ENCODE measurements at places on chromosomes 1 and 21.

- no peak for DNase-seq
These were observed 287.9 kb downstream of the PLPP3 start for GRCh38 chr1:56291374-56291919.

DNA sequence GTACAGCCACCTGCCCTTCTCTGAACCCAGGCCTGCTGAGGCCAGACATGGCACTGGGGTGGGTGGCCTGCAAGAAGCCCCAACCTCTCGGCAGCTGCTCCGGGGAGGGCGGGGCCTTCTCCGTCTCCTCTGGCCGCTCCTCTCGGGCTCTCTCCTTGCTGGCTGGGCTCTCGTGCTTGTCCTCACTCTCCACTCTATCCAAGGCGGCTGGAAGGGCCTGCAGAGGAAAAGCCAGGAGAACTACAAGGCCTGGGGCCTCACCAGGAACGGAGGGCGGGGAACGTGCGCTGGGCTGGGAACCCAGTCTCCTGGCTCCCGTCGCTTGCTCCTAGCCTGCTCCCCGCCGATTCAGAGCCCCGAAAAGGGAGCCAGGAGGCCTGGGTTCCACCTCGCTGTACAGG lies 59.1 kb downstream of the CHD5 start:
- no peak for DNase-seq

DNA sequence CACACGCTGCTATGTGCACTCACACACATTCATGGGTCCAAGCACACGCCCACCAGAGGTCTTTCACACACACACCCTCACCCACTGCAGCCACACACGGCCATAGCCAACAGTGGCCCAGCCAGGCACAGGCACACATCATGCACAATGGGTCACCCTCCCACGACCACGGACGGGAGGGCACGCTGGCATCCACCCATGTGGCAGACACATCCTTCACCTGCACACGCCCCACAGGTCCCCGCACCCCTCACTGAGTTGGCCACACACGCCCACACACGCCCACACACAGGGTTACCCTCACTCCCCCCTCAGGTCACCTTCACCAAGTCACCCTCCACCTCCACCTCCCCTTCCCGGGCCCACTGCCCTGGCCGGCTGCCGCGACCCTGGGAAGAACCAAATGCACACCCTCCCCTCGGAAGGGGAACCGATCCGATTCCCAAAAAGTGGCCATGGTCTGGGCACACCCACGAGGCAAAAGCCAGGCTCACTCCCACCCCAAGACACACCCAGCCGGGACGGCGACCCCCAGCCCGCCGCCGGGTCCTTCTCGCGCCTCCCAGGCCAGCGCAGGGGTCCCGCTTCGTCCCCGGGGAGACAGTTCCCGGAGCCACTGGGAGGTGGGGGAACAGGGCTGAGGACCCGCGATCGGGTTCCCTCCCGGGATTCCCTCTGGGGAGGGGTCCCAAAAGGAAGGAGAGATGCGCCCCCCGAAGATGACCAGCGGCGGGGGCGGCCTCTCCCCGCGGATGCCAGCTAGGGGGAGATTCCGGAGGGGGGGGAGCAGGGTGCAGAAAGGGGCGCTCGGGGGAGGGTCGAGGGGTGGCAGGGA lies 860 bp downstream of the SDC3 start:
- no peak for DNase-seq

GRCh38 chr1:43147625-43148327 lies 24.3 kb downstream of the EBNA1BP2 start:
- DNase-seq = no peak

- DNase-seq = no peak
These were observed 3.0 kb downstream of the NMNAT1 start for GRCh38 chr1:9946315-9946714.

DNA sequence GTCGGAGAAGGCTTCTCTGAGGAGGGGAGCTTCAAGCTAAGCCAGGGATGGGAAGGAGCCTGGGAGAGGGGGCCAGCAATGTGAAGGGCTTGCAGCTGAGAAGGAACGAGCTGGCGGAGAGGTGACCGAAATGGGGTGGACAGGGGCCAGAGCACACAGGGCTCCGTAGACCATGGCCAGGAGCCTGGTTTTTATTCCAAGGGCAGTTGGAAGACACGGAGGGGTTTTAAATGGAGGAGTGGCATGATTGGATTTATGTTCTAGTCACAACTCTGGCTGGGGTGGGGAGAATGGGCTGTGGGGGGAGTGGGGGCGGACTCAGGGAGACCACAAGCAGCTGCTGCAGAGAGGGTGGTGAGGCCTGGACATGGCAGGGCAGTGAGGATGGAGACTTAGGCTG lies 5.1 kb upstream of the EPS8L3 start:
- DNase-seq = no peak

- no peak for DNase-seq
These were observed 43.8 kb downstream of the BATF3 start for GRCh38 chr1:212655668-212656440.

GRCh38 chr1:220067269-220068204 lies 21.2 kb upstream of the EPRS1 start:
- no peak for DNase-seq

DNA sequence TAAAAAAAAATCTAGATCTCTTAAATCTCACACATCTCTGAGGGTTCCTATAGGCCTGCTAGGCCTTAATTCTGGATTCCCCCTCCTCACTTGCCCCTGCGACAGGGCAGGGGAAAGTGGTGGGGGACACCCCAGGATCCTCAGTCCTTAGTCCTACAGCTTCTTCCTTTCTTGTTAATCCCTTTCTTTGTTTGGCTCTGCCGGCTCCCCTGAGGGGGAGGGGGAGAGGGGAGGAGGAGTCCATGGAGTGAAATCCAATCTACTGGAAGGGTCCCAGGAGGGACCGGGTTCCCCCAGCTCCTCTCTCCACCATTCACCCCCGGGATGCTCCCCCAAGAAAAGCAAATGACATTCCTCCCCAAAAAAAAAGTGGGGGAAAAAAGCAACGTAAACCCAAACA lies 8.5 kb downstream of the MEX3A start:
- DNase-seq = no peak

GRCh38 chr1:61082311-61083012 lies at the start of gene NFIA:
TSS of gene NFIA (plus strand) at chr1:61082561.
- peak; percentile 69 for DNase-seq

GRCh38 chr1:201184307-201185122 lies 6.1 kb upstream of the IGFN1 start:
- DNase-seq = no peak

DNA sequence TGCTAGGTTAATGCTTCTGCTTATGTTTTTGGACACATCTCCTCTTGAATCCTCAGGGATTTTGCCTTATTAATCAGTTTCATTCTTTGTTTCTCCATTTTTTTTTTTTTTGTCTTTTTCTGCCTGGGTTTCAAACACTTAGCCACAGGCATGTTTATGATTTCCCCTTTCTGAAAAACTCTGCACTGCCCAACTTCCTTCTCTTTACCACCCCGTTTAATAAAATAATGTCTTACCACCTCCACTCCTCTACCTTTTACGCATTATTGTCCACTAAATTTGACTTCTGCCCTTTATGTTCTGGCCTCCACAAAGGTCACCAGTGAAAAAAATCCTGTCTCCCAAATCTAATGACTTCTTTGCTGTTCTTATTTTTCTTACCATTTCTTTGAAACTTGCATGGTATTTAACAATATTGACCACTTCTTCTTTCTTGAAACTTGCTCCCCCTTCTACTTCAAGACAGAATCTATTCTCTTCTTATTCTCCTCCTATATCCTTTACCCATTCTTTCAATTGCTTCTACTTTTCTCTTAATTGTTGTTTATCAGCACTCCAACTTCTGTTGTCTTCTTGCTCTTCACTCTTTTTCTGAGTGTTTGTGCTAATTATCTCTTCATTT lies 150.3 kb downstream of the TNFSF18 start:
- no peak for DNase-seq

DNA sequence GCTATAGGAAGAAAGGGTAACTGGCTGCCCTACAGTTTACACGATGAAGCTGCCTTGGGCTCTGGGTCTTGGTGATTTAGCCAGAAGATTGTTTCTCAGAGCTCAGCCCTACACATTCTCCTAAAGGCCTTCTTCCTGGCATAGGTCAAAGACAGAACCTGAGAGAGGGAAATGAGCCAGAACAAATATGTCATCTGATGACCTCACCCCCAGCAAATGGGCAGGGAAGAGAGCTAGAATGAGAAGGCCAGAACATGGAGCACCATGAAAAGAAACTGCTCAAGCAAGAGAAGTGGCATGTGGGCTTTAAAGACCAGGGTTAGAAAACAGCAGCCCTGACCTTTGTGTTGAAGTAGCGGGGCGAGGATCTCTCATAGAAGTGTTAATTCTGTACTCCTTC lies 5.5 kb upstream of the ILDR2 start:
- no peak for DNase-seq

DNA sequence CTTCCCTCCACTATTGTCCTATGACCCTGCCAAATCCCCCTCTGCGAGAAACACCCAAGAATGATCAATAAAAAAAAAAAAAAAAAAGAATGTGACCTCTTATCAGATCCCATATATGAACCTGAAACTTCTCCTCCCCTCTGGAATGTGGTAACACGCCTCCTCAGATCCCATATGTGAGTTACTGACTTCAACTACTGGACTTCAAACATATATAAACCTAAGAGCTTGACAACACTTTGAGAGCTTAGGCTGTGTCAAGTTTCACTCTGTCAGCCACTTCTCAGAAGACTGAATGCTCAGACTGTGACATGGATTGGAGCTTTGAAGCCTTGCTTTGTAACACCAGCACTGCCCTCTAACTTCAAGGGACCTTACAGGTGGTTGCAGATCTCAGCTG lies 148.4 kb downstream of the COP1 start:
- no peak for DNase-seq

DNA sequence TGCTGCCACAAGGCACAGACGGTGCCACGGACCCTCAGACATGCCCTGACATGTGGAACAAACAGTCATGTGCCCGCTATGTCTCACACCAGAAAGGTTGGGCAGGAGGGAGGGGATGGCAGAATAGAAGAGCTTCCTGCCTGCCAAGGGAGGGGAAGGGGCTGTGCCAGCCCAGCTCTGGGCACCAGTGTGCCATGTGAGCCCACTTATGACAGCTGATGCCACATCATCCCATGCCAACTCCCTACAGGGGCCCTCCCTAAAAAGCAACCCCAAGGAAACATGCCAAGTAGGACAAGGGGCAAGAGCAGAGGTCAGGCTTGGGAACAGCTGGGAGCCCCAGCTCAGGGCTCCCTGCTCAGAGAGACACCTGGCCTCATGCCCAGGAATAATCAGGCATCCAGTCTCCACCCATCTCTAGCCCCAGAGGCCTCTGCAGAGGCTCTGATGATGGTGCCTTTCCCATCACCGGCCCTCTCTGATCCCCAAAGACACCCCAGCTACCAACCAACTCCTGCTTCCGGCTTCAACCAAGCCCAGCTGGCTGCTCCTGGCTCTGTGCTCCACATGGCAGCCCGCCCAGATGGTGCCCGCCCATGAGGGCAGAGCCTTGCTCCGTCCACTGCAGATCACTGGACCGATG lies 10.3 kb downstream of the ADGRB2 start:
- no peak for DNase-seq

DNA sequence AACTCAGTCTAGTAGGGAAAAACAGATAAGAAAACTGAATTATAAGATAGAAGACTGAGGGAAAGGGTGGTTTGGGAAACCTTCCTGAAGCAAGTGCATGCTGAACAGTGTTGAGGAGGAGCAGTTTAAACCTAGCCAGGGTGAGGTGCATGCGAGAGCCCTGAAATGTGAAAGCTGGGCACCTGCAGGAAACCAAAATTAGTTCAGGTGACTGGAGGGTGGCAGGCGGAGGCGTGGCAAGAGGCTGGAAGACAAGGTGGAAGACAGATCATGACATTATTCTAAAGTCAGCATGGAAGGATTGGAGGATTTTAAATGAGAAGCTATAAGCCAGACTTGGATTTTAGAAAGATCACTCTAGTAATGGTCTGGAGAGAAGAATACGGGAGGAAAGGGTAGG lies 75.1 kb downstream of the CACNA1E start:
- DNase-seq = no peak

DNA sequence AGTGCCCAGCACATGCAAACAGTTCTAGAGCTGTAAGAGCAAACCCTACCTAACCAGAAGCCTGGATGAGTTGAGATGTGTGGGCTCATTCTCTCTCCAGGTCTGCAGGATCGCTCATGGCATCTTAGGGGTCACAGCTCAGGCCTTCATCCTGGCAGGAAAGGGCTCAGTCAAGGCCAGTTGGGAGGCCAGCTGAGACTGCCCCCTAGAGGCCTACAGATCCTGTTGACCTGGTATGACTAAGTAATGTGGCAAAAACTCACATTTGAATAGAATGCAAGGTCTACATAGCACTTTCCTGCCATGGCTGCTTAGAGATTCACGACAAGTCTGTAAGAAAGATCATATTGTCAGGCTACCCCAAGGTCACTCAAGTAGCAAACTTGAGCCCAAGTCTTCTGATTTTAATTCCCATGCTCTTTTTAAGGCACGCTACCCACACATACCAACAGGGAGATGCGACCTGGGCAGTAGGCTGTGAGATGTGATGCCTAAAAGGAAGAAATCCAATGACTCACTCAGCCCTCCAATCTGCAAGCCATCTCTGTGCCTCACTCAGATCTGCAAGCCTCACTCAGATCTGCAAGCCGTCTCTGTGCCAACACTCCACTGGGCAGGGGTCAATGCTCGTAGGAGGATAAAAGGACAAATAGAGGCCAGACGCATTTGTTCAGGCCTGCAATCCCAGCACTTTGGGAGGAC lies 5.1 kb upstream of the CAPN8 start:
- DNase-seq = no peak

- no peak for DNase-seq
These were observed 9.8 kb downstream of the LBR start for GRCh38 chr1:225418059-225418458.

DNA sequence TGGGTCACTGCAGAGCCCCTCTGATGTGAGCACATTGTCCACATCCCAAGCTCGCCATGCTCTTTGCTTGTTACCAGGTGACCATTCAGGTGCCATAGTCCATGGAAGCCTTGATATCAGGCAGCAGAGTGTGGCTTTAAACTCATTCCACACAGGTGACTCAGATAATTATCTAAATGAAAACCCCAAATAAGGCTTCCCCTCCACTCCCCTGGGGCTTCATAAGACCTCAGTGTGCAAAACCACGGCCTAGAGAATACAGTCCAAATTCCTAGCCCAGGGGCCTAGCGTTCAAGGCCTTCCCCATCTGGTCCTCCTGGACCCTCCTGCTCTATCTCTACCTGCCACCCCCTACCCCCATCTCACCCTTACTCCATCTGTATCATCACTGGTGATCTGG lies 97.1 kb downstream of the ARHGEF10L start:
- no peak for DNase-seq

- no peak for DNase-seq
These were observed 47.6 kb downstream of the BACH1 start for GRCh38 chr21:29346281-29346680.

DNA sequence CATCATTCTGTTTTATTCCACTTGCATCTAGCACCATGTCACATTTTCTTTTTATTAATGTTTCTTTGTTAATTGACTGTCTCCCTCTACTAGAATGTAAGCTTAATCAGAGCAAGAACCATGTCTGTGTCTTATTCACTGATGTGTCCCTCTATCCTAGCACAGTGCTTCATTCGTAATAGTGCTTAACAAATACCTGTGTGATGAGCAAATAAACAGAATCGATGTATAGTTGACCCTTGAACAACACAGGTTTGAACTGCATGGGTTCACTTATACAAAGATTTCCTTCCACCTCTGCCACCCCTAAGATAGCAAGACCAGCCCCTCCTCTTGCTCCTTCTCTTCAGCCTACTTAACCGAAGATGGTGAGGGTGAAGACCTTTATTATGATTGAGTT lies 42.9 kb upstream of the MAN1A2 start:
- no peak for DNase-seq

GRCh38 chr1:30852026-30852425 lies 56.5 kb downstream of the SDC3 start:
- no peak for DNase-seq

All from hematopoietic multipotent progenitor cell treated with erythropoietin and hydrocortisone succinate and interleukin-3 and kit ligand, for 17 days (in vitro differentiated cells).